Right lung (tissue), 10 donors: ENCODE measurements at places on chromosomes 12 and 14. TPM values are rescaled to one million over a fixed set of nuclear protein-coding genes. Genes with fewer than 3 reads are reported as not detected.
A peak's percentile ranks its signal among the peaks of the same experiment; 100 is the strongest.

DNA sequence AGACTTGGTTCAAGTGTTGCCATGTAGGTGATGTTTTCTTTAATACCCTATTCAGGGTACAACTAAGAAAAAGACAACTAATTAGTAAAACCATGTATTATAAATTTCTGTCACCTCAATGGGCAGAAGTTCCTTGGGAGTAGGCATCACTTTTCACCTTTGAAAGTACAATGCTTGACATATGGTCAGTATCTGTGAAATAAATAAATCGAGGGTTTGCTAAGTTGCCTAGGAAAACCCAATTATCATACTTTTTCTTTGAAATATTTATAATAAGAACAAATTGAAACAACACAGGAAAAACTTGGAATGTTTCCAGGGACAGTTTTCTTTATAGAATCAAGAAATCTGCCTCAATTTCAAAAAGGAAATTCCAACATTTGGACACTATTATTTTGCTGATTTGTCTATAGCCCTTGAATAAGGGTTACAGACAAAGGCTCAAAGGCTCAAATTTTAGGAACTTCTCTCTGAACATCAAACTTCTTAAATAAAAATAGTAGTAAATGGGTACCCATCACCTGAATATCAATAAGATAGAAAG lies 13.7 kb downstream of the FGD6 start:
- DNase-seq, result no peak

DNA sequence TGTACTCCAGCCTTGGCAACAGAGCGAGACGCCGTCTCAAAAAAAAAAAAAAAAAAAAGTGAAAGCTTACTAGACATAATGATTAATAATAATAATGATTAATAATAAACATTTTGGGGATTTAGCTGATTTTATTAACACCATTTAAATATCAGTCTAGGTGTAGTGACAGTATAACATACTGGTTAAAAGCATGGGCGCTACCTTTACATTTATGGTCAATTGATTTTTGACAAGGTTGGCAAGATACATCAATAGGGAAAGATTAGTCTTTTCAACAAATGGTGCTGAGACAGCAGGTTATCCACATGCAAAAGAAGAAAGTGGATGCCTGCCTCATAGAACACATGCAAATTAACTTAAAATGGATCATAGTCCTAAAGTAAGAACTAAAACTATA lies 34.3 kb downstream of the TXNRD1 start:
- no peak for DNase-seq

- DNase-seq, result peak; percentile 38
These were observed 47.2 kb downstream of the MYF5 start for GRCh38 chr12:80763874-80764273.

GRCh38 chr12:81988362-81988761 lies 229.2 kb upstream of the PPFIA2 start:
- no peak for DNase-seq

Gene SYCP3
- polyA plus RNA-seq, result 1.4 TPM

Gene OR6C74
- not detected for polyA plus RNA-seq

Gene OTUB2
- 4.3 TPM for polyA plus RNA-seq

Gene CCDC177
- not detected for polyA plus RNA-seq

Gene THTPA
- polyA plus RNA-seq, result 10.7 TPM
